Hematopoietic multipotent progenitor cell treated with erythropoietin and hydrocortisone succinate and interleukin-3 and kit ligand, for 4 days (in vitro differentiated cells): ENCODE measurements at places on chromosomes 4 and X.

GRCh38 chr4:40693946-40694345, 55.8 kb upstream of the NSUN7 start:
- DNase-seq, result no peak

- DNase-seq, result no peak
These were observed 178.8 kb downstream of the NWD2 start for GRCh38 chr4:37423310-37423709.

DNA sequence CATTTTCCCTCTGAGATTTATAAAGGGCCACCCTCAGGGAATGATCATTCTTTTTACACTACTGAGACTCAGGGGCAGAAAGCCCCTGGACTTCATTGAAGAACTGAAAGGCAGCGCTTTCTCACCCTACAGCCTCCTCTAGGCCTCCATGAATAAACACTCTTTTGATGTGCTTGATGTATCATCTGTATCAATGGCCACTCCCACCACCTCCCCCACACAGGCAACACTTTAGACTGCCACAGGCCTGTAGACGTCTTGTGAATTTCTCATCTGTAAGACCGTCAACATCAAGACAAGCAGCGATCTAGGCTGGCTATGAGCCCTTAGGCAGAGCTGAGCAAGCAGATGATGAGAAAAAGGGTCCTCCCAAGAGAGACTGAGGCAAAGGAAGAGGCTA, 123.2 kb downstream of the HUWE1 start:
- DNase-seq, result no peak

DNA sequence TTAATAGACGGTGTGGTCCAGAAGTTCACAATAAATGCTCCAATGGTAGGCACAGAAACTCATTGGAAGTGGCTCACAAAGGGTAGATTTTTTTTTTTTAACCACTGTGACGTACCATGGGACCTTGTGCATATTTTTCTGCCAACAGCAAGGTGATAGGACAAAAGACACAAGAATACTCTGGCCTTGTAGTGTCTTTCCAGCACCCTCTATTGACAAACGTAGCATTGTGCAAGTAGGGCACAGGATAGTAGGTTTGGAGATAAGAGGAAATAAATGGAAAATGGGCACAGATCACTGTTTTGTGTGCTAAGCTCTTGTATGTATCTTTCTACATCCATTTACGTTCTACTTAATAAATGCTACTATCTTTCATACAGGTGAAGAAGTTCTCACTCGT, 2054.9 kb downstream of the PCDH7 start:
- peak; percentile 32 for DNase-seq

- no peak for DNase-seq
These were observed 60.1 kb downstream of the ABLIM2 start for GRCh38 chr4:8098506-8098905.

DNA sequence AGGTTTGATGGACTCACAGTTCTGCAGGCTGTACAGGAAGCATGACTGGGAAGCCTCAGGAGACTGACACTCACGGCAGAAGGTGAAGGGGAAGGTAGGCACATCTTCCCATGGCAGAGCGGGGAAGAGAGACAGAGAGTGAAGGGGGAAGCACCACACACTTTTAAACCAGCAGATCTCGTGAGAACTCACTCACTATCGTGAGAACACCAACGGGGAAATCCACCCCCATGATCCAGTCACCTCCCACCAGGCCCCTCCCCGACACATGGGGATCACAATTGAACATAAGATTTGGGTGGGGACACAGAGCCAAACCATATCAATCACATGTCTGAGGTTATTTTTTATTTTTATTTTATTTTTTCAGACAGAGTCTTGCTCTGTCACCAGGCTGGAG, 4.9 kb upstream of the NAT8L start:
- DNase-seq, result no peak

GRCh38 chr4:13007802-13008470, 476.2 kb downstream of the RAB28 start:
- no peak for DNase-seq

DNA sequence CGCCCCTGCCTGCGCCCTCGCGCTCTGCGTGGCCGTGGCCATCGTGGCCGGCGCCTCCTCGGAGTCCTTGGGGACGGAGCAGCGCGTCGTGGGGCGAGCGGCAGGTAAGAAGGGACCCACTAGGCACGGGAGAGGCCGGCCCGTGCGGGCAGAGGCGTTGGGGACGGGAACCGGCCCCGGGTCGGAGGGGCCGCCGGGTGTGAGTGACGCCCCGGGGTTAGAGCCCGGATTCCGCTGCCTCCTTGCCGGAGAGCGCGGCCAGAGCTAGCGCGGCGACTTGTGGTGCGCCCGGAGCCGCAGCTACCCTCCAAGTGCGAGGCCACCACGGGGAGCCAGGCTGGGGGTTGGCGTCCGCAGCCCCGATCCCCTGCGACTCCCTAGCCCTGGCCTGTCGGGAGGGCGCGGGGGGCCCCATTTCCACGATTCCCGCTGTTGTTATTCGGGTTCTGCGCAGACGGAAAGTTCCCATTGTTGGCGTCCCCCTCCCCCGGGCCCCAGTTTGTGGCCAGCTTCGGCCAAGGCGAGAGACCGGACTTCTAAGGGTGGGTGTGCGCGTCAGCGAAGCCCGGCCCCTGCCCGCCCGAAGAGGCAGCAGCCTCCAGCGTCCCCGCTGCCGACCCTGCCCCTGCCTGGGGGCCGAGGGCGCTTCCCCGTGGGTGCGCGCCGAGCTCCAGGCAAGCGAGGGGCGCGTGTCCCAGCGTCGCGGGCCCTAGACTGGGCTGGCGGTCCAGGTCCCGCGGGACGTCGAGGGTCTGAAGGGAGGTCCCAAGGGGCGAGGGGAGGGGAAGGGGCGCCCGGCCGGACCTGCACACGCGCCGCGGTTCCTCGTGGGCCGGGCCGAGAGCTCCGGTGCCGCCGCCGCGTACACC, 1.1 kb downstream of the FGFR3 start:
- peak; percentile 51 for DNase-seq

DNA sequence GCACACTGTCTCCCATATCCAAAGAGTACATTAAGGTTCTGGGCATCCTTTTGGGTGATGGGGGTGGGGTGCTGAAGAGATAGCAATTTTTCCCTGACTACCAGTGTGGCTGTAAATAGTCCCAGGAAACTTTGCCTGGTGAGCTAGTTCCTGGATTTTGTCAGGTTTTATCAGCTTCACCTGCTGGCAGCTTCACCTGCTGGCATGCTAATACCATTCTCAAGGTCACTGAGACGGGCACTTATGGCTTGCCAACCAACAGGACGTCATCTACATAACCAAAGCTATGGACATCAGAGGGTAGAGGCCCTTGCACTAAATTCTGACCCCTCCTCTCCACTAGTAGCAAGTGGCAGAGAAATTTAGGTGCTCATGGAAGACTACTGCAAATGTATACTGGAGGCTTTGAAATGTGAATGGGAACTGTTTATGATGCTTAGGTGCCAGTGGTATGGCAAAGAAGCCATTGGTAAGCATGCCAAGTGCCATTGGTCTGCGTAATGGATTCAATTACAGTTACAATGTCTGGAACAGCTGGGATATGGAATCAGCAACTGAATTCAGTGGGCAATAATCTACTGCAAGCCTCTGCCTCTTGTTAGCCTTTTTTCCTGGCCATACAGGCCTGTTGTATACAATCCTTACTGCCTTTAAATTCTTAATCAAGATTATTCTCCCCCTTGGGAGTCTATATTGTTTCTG, 71.6 kb upstream of the SH3RF1 start:
- no peak for DNase-seq
